ENCODE measurements at places on chromosomes 3 and 15.

DNA sequence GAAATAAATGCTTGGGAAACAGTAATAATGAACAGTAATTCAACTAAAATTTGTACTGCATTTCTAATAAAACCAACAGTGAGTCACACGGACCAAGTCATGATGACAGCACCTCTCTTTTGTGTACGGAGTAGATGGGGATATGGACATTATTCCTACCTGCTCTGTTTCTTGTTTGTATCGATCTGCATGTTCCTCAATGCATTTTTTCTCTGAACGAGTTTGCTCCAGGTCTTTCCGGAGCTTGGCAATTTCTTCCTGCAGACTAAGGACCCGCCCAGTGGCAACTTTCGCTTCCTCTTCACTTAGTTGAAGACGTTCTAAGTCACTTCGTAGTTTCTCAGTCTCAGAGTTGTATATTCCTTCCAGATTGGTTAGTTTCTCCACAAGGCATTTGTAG, 74.4 kb upstream of the MYO5C start:
- peak; percentile 22 for DNase-seq

- no peak for DNase-seq
These were observed 513.0 kb downstream of the NTRK3 start for GRCh38 chr15:87743562-87743961.

DNA sequence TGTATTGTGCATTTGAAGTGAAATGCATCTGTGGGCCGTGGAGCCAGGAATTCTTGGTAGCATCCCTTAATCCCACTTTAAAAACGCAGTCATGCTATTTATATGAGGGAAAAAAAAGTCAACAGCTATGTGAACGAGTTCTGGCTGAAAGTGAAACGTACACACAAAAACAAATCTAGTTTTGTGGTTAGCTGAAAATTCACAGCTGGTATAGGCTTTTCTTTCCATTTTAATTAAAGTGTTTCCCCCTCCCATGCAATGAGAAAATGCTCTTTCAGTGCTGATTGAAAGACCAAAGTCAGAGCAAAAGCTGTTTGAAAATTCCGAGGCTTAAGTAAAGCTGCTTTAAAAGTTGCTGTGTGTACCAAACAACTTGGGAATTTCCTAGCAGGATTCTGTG, 297.4 kb downstream of the PLCL2 start:
- no peak for DNase-seq

DNA sequence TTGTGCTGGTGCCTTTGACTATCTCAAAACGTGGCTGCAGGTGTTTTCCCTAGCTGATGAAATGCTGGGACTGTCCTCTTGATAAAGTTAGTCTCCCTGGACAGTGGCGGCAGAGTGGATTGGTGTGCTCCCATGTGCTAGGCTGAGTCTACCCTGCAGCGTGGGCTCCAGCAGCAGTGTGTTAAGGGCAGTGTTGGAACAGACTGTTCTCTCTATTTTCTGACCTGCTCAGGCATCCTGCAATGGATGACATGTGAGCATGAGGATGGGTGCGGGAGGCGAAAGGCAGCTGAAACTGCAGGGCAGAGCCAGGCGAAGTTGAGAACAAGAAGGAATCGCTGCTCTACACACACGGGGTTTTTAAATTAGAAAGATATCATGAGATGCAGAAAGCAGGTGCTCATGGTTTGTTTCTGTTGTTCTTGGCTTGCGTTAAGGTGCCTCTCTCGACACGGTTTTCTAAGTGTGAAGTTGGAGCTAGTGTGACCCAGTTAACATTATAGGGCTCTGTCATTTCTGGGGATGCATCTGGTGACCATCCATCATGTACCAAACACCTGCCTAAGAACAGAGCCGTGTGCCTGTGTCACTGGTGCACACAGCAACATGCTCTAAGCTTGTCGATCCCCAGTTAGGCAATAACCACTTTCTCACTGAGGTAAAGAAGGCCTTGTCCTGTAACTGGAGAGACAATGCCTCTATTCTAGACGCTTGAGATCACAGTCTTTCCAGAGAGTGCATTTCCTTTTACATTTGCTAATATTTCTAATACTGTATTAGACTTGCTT, 44.3 kb downstream of the SLCO3A1 start:
- DNase-seq: no peak

GRCh38 chr15:85751291-85752123, 43.2 kb downstream of the KLHL25 start:
- no peak for DNase-seq

- DNase-seq: no peak
These were observed 104.1 kb downstream of the PEX5L start for GRCh38 chr3:179932674-179933073.

GRCh38 chr3:151203051-151203420, at the start of gene GPR171:
GPR171 (minus strand) TSS chr3:151203216; CDS start chr3:151199386, 3,830 bp downstream.
- peak; percentile 67 for DNase-seq

GRCh38 chr3:126208182-126208581, 27.8 kb upstream of the ALDH1L1 start:
- DNase-seq: no peak

- DNase-seq: peak; percentile 84
These were observed 29.2 kb upstream of the CYP11A1 start for GRCh38 chr15:74396445-74397238.

GRCh38 chr3:124834723-124835718, 52.1 kb downstream of the ITGB5 start:
- peak; percentile 39 for DNase-seq

DNA sequence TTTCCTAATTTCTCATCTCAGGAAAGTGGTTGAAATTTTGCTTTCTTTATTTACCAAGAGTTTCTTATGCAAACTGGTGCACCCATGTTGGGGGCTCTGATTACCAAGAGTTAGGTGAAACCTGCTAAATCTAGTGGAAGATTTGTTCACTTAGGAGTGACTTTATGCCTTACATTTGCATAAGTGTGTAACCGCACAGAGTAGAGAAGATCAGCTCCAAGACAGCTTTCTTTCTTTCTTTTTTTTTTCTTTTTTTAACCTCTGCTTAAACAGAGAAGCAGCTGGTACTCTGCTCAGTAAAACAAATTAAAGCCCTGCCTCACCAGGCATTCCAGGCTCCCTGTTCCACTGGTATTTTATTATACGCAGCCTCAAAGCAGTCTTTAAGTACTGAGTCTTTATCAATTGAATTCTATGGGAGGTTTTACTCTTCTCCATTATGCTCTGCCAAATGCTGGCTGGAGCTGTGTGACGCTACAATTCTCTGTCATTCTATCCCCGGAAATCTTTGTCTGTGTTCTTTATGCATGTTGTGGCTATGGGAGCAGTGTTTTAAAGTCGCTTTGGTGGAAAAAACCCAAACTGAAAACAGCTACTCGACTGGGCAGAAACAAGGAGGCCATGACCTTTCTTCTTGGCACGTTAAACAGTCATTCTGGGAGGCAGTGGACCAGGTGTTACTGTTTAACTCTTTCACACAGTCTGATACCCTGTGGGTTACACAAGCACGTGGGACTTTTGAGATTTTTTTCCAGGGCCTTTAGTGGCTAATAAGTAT, 55.2 kb upstream of the GBE1 start:
- no peak for DNase-seq

DNA sequence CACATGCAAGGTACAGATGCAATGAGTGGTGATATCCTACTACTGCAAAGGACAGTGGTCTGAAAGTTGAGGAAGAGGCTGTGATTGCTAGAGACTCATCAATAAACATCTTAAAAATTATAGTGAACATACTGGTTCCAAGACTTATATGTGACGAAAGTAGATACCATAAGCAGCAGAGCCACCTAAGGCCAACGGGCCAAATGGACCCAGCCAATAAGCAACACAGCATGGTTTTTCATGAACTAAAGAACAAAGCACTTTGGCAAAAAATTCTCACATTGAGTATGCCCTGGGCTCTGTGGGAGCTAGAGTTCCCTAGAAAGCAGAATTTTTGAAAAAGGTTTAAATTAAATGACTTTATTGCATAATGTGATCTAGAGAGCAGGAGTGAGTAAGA, 272.1 kb downstream of the SI start:
- no peak for DNase-seq

DNA sequence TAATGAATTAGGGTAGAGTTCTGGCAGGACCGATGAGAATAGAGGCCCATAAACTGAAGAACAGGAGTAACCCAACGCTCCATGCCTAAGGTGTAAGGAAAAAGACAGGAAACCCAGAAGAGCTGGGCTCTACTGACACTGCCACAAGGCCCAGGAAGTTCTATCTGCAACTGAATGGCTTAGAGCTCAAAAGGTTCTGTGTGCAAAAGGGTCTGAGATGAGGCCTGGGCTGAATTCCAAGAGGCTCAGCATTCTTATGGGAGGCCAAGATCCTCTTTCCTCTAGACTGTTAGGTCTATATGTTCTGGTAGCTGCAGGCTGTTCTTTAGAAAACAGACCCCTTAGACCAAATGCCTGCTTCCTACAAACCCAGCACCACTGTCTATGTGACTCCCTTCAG, 30.5 kb upstream of the PRSS50 start:
- no peak for DNase-seq

DNA sequence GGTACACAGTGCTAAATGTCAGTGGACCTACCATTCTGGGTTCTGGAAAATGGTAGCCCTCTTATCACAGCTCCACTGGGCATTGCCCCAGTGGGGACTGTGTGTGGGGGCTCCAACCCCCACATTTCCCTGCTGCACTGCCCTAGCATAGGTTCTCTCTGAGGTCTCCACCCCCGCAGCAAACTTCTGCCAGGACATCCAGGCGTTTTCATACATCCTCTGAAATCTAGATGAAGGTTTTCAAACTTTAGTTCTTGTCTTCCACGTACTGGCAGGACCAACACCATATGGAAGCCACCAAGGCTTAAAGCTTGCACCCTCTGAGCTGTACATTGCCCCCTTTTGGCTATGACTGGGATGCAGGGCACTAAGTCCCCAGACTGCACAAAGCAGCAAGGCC, 788.2 kb upstream of the ALCAM start:
- no peak for DNase-seq

DNA sequence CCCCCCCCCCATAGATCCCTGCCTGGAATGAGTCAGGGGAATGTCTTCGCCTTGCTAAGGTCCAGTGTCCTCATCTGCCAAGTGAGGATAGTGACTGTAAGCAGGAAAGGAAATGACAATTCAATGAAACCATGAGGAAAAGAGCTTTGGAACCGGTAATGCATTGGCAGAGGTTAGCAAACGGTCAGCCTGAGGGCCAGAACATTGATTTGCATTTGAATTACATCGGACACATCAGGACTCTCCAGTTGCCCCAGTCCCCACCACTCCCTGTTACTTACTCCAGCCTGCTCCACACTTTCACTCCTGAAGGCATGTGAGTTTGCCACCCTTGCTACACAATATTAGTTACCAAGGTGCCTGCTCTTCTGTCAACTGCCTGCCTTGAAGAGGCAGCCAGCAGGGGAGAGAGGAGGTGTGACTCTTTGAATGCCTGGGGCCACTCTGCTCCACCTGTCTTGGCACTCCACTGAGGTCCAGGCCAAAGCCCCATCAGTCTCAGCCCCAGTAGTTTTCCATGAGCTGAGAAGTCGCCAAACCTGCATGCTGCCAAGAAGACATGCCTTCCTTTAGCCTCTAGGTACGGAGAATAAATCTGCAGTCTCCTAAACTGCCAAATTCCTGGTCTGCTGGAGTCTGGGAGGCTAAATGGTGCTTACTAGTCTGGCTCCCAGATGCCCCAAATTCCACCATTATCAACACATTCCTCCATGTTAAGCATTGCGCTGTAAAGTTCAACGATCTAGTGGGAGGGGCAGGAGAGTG, 191.7 kb upstream of the TLE3 start:
- no peak for DNase-seq

DNA sequence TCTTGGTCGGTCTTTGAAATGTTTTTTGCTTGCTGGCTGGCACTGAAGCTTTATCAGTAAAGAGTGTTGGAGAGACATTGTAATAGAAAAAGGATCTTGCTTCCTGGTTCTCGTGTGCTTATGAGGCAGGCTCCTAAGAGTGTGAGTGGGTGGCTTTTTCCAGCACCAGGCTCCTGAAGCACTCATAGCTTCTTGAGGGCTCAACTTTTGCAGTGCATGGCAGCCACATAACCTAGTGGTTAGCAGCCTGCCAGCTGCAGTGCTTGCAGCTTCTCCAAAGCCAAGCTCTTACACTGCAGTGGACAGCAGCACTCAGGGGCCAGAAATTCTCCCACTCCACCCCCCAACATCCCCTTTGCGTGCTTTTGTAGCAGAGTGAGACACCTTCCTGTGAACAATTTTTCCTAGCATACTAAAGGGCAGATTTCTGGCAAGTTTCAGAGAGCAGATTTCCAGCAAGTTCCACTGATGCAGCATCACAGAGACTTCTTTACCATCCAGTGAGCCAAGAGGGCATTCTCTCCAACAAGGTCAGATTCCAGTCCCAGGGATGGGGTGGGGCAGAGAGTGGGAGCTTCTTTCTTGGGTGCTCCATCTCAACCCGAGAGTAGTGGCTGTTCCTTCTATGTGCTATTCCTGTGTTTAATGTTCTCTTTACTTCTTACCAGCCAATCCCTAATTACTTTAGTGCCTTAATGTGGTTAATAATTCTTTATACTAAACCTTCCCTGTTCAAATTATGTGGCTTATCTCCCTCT, 15.8 kb upstream of the ARHGEF26 start:
- DNase-seq: no peak

DNA sequence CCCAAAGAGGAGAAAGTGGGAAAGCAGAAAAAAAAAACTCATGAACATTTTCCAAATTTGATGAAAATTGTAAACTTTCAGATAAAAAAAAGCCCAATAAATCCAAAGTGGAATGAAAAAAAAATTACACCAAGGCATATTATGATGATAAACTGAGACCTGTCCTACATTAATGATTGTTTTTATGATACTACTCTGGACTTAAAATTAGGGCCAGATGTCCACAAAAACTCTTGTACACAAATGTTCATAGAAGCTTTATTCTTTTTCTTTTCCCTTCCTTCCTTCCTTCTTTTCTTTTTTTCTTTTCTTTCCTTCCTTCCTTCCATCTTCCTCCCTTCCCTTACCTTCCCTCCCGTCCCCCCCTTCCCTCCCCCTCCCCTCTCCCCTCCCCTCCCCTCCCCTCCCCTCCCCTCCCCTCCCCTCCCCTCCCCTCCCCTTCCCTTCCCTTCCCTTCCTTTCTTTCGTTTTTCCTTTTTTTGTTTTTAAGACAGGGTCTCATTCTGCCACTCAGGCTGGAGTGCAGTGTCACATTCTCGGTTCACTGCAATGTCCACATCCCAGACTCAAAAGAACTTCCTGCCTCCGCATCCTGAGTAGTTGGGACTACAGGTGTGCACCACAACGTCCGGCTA, 243.9 kb downstream of the MEIS2 start:
- no peak for DNase-seq

GRCh38 chr3:74532446-74532845, 82.0 kb downstream of the CNTN3 start:
- no peak for DNase-seq

DNA sequence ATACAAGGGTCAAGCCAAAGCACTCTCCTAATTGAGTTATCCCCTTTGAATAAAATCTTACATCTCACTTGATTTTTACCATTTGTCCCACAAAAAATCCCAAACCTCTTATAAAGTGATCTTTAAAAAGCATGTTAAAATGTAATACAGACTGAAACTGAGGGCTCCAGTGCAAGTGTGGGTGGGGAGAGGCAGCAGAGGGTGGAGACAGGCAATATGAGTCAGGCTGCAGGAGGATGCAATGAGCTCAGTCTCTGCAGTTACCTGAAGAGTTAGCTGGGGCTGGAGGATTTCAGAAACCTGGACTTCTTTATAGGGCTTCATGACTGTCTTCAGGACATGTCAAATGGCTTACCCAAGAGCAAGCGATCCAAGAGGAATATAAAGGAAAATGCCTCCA, 14.2 kb upstream of the COLQ start:
- DNase-seq: no peak
